ENCODE measurements at places on chromosomes 12 and 14.

DNA sequence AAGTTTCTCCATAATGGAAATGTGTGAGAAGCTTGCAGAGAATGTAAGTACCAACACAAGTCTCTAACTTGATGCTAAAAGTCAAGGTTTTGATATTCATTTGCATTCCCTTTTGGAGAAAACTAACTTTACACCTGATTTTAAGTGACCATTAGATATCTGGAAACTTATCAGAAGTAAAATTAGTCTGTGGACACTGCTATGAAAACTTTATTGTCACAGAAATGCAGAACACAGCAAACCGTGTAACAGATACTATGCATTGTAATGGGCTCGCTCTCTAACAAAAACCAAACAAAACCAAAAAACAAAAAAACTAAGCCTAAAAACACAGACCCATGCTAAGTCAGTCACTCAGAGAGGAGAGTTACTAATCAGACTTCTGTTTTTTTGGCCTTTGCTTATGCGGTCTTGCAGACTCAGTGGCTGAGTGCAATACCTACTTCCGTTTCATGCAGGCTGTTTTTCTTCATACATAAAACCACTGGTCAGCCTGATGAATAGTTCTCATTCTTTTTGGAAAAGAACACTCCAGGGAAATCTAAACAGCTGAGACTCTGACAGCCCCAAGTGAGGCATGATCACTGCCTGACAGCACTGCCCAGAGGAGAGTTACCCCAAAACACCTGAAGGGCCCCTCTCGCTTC is 35.7 kb downstream of the NRDE2 start:
- no peak for DNase-seq

- no peak for DNase-seq
These were observed 22.8 kb upstream of the ACTR10 start for GRCh38 chr14:58177125-58177524.

- DNase-seq, result no peak
These were observed 4.4 kb downstream of the TXNRD1 start for GRCh38 chr12:104219908-104220404.

- no peak for DNase-seq
These were observed 25.1 kb downstream of the UBR7 start for GRCh38 chr14:93232159-93232558.

- no peak for DNase-seq
These were observed 50.2 kb downstream of the FRMD6 start for GRCh38 chr14:51701951-51702350.

GRCh38 chr12:40286583-40286982 is 61.8 kb downstream of the LRRK2 start:
- no peak for DNase-seq

DNA sequence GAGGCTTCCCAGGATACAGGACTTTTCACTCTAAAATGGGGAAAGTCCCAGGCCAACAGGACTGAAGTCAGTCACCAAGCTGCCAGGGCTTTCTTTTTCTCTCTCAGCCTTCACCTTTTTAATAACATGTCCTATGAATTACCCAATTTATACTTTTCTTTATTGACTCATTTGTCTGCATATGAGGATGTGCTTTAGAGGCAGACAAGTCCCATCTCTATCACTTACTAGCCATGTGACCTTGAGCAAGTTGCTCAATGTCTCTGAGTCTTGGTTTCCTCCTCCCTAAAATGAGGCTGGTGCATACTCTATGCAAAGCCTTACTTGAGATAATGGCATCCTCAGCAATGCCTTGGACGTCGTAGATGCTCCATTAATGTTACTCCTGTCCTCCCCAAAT is 98.1 kb upstream of the TMPO start:
- DNase-seq, result no peak

DNA sequence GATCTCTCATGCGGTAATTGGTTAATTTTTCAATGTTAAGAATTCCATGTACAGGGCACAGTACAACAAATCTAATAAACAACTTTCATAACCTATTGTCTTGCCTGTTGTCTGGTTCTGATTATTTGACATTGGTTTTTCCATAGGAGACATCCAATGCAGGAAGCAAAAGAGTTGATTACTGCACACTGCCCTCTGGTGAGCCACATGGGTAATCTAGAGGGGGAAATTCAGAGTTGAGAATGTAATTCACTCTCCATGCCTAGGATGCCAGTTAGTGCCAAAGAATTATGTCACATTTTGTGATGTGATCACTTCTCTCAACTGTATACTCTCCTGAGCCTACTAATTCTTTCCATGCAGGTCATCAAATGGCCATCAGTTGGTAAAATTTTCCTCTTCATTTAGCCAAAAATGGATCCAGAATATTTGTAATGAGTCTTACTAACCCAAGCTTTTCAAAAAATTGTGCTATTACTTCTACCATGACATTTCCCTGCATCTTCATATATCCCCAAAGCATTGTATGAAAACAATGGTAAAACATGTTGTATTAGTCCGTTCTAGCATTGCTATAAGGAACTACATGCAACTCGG is 17.7 kb upstream of the CCDC91 start:
- DNase-seq, result no peak

- DNase-seq, result no peak
These were observed 88.4 kb downstream of the SLC2A13 start for GRCh38 chr12:40017488-40017887.

GRCh38 chr14:60064491-60065072 is 27.1 kb upstream of the PCNX4 start:
- DNase-seq, result no peak

DNA sequence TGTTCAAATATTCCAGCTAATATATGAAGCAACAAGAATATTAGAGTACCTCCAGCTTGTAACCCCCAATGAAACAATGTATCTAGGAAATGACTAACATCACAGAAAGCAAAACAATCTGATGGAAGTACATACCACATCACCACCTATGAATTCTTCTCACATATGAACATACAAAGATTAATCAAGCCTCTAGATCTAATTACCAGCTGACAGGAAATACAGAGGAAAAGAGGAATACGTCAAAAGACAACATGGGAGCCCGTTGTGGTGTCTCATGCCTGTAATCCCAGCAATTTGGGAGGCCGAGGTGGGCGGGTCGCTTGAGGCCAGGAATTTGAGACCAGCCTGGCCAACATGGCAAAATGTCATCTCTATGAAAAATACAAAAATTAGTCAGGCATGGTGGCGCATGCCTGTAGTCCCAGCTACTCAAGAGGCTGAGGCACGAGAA is 7.5 kb downstream of the NEDD8 start:
- no peak for DNase-seq

DNA sequence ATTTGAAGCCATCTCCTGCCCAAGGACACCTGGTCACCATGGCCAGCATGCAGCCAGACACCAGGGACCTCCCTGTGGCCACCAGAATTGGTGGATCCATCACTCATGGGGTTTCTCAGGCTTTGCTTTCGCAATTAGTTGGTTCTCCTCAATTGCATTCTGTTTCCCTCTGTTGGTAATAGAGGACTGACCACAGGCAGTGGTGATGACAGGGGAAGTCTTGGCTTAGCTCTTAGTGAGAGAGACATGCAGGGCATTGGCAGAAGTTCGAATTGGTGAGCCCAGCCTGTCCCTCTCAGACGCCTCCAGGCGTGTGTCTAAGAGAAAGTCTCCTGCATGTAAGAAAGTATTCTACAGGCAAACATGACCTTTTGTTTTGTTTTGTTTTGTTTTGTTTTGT is 21.3 kb downstream of the HCAR2 start:
- no peak for DNase-seq

- no peak for DNase-seq
These were observed 18.0 kb upstream of the NKX2-8 start for GRCh38 chr14:36600431-36600830.

DNA sequence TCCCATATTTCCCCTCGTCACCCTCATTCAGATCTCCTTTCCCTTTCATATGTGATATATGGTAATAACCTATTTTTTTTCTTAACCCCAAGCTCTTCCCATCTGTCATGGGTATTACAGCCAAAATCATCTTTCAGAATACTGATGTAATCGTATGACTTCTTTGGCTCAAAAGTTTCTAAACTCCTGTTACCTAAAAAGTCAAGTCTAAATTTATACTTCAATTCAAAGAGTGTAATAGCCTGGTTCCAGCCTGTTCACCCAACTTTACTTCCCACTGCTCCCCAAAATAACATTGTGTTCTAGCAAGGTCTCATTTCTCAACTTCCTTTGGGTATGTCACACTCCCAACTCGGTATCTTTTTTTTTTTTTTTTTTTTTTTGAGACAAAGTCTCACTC is 48.5 kb downstream of the TBK1 start:
- no peak for DNase-seq

GRCh38 chr14:99329711-99330315 is 57.8 kb upstream of the BCL11B start:
- DNase-seq, result no peak

- DNase-seq, result no peak
These were observed 149.9 kb upstream of the FKBP4 start for GRCh38 chr12:2644683-2645405.

GRCh38 chr14:67680121-67680602 is 5.7 kb upstream of the VTI1B start:
- no peak for DNase-seq

- no peak for DNase-seq
These were observed 226.2 kb downstream of the NUBPL start for GRCh38 chr14:31787377-31787776.

- DNase-seq, result no peak
These were observed 32.9 kb downstream of the TMTC1 start for GRCh38 chr12:29750928-29751220.

GRCh38 chr14:52701223-52701622 is 5.8 kb upstream of the PSMC6 start:
- no peak for DNase-seq

DNA sequence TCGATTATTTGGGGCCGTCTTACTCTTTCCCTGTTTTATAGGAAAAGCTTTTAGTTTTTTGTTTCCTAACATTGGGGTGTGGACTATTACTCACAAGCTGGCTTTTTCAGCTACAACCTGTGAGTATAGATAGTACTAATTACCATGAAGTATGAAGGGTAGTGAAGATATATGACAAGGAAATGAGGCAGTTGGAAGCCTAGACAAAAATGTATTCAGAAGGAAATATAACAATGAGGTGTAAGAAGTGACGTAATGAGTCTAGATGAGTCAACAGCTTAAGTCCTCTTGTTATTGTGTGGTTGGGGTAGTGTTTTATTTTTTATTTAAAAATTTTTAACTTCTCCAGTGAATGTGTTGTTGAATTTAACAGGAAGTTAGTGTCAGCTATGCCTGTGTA is 804.5 kb downstream of the NRXN3 start:
- DNase-seq, result no peak

GRCh38 chr14:92768795-92769194 is 20.4 kb upstream of the LGMN start:
- DNase-seq, result no peak

DNA sequence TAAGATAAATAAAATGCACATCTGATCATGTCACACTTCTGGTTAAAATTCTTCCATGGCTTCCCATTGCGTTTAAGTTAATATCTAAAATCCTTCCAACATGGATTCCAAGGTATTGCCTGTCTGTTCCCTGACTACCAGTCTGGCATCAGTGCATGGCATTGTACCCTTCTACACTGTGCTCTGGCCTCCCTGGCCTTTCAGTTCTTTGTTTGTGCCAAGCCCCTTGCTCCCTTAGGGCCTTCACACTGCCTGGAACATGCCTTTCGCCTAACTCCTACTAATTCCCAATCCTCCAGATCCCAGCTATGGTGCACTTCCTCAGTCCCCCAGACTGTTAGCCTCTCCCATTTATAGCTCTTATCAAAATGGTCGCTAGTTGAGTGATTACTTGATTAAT is 6.3 kb downstream of the CIPC start:
- no peak for DNase-seq

GRCh38 chr12:56682323-56682722 is 5.8 kb downstream of the PTGES3 start:
- no peak for DNase-seq

DNA sequence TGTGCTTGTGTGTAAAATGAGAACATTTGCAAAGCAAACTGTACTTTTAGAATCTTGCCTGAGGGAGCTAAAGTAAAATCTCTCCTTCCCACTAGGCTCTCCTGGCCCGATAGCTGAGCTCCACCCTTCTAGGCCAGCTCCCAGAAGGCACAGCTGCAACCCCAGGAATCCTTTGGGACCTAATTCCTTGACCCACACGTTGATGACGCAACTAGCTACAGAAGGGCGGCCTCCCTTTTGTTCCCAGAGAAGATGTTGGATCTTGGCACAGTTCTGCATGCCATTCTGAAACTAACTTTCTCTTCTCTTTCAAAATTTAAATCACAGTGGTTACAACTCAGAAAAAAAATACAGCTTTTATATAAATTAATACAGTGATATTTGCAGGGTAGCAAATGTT is 268.1 kb downstream of the EGLN3 start:
- DNase-seq, result no peak

DNA sequence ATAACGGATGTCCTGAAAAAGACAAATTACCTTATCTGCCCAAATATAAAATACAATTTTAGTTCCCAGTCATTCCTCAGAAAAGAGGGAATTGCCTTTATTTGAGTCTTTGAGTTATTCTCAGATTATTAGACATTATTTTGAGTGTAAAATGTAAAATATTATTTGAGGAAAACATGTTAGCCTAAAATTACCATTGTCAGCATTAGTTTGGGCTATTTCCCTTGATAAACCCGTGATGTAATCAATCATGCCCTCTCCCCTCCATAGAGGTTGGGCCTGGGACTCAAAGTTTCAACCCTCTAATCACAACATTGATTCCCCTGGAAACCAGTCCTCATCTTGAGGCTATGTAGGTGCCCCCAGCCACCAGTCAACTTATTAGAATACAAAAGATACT is 213.4 kb downstream of the NUBPL start:
- DNase-seq, result no peak
